DMS79 treated with DMSO at 0.1 percent for 48 hours (cell line): ENCODE measurements at places on chromosomes 1 and 21.

GRCh38 chr1:111274653-111275052 is 16.0 kb upstream of the CHIA start:
- DNase-seq, result no peak

DNA sequence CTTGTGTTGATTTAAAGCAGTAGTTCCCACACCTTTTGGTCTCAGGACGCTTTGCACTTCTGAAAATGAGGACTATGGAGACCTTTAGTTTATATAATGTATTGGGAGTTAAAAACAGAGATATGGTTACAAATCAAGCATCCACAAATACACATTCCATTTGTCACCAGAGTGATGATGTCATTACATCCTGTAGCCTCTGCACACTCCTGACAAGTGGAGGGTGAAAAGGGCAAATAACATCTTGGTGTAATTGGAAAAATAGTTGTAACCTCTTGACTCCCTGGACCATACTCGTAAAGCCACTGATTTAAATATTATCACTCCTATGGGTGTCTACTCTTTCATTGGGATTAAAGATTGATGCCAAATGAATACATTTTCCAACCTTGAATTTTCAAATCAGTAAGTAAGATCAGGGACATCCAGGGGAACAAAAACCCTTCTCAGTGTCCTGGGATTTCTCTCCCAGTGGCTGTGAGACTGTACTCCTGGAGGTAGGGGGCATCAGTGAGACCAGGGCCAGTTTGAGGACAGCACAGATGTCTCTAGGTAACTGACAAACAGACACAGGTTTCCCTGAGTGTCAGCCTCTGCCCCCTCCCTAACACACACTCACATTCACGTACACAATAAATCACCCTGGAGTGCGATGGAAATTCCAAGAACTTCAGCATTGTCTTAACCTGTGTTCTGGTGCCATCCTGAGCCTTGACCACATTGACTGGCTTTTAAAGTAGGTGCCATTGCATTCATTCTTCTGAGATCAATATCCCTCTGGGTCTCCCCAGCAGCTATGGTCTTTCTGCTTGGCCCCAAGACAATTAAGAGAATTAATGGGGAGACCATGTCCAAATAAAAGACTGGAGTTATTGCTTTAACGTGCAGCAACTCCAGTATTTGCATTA is 63.0 kb downstream of the NR5A2 start:
- DNase-seq, result no peak

DNA sequence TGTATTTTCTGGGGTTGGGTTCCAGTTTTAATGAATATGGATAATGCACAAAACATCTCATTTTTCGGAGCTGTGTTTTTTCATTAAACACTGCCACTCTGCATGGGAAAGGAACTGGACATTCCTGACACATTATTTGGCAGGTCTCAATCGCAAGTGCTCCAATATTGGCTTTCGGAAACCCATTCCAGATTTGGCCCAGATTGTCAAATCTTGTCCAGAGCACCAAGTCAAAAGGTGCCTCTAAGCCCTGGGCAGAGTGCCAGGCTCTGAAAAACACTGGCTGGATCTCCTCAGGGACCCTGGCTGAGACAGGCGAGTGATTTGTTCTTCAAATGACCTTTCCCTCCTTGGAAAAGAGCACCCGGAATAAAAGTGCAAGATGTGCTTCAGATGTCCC is 68.4 kb upstream of the MRPS6 start:
- no peak for DNase-seq

- peak; percentile 17 for DNase-seq
Observed at GRCh38 chr1:27416387-27417111, 24.1 kb downstream of the GPR3 start.

GRCh38 chr1:41862384-41863221 is 56.1 kb downstream of the HIVEP3 start:
- peak; percentile 17 for DNase-seq

DNA sequence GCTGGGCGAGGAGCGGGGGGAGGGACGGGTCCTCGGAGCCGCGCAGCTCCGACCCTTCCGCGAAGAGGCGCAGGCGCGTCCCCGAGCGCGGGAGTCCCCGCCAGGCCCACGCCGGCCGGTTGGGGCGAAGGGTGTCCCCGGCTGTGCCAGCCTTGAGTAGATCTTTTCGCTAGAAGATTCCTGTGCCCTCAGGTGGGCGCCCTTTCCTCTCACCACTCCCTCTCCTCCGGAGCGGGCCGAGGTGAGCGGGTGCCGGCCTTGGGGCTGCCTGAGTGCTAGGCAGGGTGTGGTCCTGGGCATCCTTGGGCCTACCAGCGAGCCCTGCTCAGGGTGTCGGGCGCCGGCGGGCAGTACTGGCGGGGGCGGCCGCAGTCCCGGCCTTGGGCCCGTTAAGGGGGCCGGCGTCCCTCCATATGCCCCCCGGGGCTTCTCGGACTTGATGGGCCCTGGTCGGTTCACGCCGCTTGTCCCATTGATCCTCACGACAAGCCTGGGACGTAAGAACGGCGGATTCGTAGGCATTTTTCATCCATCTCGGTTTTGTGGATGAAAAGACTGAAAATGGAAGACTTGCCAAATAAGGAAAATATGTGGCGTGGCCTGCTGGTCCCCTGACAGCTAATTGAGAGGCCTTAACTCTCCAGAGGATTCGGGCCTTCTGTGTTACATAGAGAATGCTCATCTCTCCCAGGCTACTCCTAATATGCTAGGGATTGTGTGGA is 712 bp downstream of the DEGS1 start:
- peak; percentile 36 for DNase-seq

- peak; percentile 48 for DNase-seq
Observed at GRCh38 chr1:6033986-6034749, 11.5 kb upstream of the KCNAB2 start.

DNA sequence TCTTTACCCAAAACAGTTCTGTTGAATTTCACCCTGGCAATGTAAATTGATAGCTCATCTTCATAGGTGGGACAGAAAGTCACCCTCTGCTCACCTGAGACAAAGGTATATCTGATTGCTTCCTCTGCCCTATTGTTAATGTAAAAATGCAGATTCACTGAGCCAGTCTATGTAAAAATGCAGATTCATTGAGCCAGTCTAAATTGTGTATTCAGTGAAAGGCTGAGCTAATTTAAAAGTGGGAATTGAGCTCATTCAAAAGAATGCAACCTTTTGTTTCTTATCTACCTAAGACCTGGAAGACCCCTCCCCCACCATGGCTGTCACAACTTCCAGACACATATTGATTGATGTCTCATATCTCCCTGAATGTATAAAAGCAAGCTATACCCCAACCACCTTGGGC is 4.8 kb upstream of the MYSM1 start:
- no peak for DNase-seq

- no peak for DNase-seq
Observed at GRCh38 chr1:101382135-101382534, 145.3 kb downstream of the S1PR1 start.

DNA sequence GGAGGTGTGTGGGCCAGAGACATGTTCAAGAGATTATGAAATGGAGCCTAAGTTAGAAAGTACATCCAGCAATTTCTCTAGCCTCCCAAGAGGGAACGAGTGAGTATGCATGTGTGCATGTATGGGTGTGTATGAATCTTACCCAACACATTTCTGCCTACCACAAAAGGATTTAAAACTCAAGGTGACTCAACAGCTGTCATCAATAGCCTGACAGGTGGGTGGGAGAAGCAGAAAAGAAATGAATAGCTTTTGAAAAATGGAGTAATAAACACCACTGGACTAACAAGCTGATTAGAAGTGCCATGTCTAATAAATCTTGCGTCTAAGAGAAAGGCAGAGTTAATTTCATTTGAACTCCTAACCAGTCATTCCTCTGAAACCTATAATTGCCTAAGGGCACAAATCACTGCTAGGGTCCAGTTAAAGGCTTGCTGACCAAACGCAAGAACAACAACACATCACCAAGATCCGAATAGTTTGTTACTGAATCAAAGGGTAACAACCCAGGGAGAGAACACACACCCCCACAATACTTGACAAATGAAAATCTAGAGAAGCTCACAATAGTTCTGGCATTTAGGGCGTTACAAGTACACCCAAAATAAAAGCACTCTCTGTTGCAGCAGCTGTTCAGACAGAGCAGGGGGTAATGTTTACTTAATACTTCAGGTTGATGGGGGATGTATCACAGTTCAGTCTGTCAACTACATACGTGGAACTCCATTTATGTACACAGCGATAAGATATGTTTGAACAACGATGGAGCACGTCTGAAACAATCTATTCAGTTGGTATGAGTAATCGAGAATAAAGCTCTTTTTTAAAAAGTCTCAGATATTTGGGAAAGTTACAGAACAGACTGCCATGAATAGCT is 1.4 kb downstream of the KIAA0319L start:
- DNase-seq, result peak; percentile 32

GRCh38 chr1:32068957-32069588 is 3.7 kb upstream of the TMEM39B start:
- DNase-seq, result no peak

- DNase-seq, result no peak
Observed at GRCh38 chr1:23784846-23785245, 6.1 kb upstream of the LYPLA2 start.

- DNase-seq, result no peak
Observed at GRCh38 chr1:19720973-19721372, 56.3 kb downstream of the HTR6 start.

GRCh38 chr1:8015036-8015808 is 10.9 kb downstream of the ERRFI1 start:
- peak; percentile 59 for DNase-seq

DNA sequence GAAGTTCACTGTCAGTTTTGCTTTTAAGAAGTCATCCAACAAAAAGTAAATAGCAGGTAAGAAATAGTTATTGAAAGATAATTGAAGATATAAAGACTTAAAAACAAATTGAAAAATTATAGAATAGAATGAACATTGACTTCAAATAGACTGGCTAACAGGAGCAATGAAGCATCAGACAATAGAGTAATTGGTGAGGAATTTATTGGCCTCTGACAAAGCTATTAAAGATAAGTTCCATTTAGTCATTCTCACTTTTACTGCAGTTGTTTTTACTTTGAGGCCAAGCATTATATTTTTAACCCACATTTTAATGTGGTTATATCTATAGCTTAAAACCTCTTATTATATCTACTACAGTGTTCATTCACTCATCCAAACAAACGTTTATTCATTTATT is 228.8 kb upstream of the ADGRL2 start:
- DNase-seq, result no peak

GRCh38 chr1:212675675-212676074 is 24.0 kb downstream of the BATF3 start:
- no peak for DNase-seq

DNA sequence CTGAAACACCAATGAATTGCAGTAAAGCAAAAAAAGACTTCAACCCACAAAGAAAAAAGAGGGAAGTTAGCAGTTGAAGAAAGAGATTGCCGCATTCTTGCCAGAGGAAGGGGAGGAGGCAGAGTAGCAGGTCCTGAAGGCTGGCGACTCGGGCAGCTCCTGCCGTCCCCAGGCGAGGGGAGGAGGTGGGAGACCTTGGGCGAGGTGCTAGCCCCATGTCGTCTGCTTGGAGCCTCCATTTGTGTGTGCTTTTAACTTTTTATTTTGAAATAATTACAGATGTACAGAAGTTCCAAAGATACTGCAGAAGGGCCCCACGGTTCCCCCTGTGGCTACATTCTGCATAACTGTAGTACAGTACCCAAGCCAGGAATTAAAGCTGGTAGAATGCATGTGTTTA is 6.7 kb downstream of the TRPM2 start:
- no peak for DNase-seq
